ENCODE measurements at places on chromosomes 16 and 17.
A peak's percentile ranks its signal among the peaks of the same experiment; 100 is the strongest.

DNA sequence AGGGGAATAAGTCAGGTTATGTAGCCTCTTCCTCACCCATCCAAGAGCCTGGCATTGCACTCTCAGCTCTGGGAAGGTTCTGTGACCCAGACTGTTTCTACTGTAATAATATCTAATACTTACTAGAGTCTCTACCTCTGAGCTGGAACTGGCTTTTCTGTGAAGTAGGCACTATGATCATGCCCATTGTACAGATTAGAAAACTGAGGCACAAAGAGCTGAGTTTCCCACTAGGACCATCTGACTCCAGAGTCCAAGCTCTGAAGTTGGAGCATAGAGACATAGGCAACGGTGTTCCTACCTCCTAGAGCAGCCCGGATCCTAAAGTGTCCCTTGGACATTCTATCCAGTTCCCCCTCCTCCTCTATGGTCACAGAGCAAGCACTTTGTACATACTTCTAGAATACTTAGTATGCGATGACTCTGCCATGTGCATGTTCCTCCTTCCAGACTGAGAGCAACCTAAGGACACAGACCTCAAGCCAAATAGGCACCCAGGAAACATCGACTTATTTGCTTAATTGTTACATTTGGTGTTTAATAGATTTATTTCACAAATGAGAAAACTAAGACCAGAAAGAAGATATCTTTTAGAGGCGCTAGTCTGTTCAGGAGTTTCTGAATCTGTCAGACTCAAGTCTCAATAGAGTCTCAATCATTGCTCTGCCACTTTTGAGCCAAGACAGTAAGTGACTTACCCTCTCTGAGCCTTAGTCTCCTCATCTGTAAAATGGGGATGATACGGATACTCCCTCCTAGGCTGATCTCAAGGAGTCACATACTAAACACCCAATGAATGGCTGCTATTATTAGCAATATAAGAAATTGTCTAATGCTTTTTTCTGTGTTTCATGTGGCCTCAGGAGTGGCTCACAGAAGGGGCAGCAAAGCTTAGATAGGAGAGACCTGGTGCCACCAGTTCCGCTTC is 3.6 kb downstream of the CLEC19A start:
- DNase-seq: no peak

- DNase-seq: no peak
Observed at GRCh38 chr16:11884035-11884434, 31.7 kb downstream of the GSPT1 start.

GRCh38 chr17:4177806-4178205 is 34.8 kb downstream of the CYB5D2 start:
- DNase-seq: no peak

DNA sequence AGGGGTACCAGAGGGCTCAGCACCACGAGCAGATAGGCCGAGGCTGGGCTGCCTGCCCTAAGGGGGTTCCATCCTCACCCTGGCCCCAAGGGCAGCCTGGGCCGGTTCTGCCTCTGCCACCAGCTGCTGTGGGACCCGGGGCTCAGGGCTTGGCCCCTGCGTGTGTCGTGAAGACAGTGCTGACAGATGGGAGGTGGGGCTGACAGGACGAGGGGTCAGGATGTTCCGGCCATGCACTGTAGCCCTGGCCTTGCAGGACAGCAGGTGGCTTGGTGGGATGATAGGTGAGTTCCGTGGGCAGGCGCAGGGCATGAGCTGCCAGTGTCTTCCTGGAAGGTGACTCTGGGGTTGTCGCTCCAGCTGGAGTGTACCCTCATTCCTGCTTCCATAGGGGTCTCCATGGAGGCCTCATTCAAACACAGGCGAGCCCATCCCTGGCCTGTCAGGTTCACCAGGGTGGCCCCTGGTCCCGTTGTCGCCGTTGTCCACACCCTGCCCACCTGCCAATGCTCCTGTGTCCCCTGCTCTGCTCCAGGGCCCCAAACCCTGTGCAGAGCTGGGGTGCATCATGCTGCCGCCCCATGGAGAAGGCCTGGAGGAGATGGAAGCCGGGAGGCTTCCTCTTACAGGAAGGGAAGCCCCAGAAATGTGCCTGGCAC is 57.2 kb downstream of the WDR45B start:
- no peak for DNase-seq

GRCh38 chr17:31171701-31172100 is 76.9 kb downstream of the NF1 start:
- no peak for DNase-seq

GRCh38 chr16:51049276-51049675 is 101.8 kb downstream of the SALL1 start:
- no peak for DNase-seq

DNA sequence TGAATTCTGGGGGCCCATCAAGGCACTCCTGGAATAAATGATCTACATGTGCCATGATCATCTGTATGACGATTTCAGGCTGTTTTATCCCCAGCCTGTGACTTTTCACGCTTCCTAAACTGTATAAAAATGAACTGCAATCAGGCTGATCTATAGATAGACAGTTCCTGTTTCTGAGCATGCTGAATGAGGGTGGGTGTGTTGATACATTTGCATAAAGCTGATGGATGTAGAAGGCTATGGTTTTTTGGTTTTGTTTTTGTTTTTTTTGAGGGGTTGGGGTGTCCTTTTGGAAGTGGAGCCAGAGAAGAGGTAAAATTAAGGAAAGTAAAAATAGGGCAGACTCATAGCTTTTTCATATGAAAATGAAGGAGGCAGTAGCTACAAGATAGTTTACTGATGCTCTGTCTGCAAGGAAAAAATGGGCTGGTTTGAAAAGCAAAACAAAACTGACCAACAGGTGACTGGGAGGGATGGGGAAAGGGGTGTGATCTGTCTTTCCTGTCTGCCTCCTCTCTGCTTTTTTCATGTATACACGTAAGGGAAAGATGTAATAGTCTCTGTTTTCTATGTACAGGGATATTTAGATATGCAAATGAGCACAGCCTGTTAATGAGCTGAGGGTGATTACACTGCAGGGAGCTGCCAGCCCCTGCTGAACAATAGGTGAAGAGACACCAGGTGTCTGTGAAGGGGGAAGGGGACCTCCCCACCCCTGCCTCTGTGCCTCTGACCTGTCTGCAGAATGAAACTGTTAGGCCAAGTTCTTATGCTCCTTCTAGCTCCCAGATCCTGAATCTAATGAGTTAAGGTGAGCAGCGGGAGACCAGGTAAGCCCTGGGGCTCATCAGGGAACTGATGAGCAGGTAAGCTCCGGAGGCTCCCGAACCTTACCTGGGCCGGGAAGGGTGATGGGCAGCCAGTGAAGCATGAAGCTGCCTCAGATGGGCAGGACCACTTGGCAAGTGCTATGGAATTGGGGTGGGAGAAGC is 46.6 kb upstream of the LYRM9 start:
- DNase-seq: no peak

DNA sequence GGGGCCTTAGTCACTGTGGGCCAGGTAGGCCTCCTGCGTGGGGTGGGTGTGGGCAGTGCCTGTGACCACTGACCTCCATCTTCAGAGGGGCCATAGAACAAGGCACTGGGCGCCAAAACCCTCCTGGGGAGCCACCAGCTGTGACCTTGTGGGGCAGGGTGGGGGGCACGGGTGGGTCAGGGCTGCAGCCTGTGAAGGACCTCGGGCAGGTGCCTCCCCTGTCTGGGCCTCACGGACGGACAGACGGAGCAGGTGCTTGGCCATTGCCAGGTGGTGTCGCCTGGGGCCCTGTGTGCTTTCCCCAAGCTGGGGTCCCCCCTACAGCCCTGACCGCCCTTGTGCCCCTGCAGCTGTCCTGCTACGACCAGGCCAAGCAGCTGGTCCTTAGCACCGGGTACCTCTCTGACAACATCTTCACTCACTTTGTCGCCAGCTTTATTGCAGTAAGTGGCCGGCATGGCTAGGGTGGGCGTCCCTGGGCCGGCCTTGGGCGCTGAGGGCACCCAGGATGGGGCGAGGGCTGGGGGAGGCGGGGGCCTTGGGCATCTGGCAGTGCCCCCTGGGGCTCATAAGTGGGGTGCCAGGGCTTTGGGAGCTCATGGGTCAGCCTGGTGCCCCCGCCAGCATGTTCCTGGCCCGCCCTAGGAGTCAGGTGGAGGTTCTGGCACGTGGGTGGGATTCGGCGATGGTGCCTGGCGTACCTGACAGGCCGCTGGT is 5.1 kb downstream of the SLC25A10 start:
- no peak for DNase-seq

GRCh38 chr16:85075236-85075924 is 36.9 kb downstream of the CIBAR2 start:
- DNase-seq: no peak

DNA sequence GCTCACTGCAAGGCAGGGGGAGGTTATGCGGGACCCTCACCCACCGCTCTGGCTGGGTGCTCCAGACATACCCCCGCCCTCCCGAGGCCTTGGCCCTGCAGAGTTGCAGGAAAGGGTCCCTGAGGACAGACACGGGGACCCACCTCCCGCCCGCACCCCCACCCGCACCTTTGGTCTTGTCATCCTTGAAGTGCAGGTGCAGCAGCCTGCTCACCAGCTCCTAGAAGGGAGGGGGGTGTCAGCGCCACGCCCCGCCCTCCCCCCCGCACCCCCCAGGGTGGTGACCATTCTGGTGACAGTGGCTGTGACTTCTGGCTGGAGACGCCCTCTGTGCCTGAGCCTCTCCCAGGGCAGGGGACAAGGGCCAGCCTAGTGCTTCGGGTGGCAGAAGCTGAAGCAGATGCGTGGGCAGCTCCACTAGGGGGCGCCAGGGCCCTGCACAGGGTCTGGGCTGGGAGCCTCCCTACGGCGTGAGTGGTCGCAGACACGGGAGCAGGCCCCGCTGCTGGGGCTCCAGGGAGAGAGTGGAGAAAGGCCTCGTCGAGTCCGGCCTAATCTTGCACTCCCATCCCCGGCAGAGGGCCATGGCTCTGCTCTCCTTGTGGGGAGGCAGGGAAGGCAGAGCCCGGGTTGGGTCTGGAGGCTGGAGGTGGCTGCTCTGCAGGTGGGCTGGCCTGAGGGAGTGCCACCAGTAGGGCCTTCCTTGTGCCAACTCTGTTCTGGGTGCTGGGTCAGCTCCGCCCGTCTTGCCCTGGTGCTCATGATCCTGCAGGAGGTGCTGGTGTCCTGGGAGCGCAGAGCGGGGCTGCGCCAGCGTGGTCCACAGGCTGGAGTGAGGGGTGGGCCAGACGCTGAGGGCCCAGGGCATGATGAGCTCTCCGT is 2.7 kb downstream of the CENPX start:
- no peak for DNase-seq

DNA sequence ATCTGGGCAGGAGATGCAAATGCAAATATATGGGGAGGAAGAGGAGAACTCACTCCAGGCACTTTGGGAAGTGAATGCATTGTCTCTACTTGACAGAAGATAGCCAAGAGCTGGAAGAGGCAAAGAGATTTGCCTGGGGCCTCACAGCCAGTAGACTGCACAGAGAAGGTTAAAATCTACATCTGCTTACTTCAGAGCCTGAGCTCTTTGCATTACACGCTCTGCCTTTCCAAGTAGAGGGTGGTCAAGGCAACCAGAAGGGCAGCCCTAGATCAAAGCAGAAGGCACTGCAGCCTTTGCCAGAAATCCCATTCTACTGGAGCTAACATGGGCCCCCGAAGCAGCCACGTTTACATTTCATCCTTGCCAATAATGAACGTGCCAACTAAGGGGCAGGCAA is 407.2 kb upstream of the CCL2 start:
- peak; percentile 18 for DNase-seq

GRCh38 chr17:74873874-74874614 is 1.2 kb upstream of the FDXR start:
- no peak for DNase-seq

GRCh38 chr16:4212211-4212933 is 29.5 kb downstream of the SRL start:
- DNase-seq: no peak

- DNase-seq: peak; percentile 50
Observed at GRCh38 chr17:73091770-73092522, 542 bp downstream of the SLC39A11 start.

DNA sequence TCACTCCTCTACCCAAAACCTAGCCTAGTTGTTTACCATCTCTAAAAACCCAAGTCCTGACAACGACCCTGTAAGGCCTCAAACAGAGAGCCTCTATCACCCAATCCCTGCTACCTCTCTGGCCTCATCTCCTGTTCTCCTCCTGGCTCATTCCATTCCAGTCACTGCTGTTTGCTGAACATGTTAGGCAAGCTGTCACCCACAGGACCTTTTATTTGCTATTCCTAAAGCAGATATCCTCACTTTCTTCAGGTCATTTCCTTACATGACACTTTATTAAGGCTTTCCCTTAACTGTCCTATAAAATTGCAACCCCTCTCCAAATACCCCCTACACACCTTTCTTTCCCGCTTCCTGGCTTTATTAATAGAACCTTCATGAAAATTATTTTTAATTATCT is 85.1 kb downstream of the KANSL1 start:
- DNase-seq: no peak

DNA sequence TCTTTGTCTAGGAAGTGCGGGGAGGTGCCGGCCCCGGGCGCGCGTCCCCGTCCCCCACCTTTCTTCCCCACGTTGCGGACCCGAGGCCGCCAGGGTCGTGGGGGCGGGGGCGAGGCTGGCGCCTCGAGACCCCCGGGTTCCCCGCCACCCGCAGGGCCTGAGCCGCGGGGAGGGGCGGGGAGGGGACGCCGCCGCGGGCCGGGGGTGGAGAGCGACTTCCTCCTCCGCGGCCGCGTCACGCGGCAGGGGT is 1.8 kb upstream of the ACTG1 start:
- DNase-seq: no peak

DNA sequence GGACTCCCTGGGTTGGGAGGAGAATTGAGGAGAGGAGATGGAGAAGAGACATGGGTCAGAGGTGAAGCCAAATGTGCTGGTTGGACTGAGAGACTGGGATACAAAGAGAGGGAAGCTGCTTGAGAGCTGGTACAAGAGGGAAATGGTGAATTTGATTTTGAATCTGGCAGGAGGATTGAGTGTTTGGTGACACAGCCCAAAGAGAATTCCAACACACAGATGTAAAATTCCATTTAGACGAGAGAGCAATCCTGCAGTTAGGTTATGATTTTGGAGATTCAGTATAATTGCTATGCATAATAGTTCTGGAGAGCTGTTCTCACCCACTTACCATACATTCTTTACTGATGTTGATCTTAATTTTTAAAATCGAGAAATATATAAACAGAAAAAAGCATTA is 57.7 kb downstream of the HSD17B2 start:
- DNase-seq: no peak

DNA sequence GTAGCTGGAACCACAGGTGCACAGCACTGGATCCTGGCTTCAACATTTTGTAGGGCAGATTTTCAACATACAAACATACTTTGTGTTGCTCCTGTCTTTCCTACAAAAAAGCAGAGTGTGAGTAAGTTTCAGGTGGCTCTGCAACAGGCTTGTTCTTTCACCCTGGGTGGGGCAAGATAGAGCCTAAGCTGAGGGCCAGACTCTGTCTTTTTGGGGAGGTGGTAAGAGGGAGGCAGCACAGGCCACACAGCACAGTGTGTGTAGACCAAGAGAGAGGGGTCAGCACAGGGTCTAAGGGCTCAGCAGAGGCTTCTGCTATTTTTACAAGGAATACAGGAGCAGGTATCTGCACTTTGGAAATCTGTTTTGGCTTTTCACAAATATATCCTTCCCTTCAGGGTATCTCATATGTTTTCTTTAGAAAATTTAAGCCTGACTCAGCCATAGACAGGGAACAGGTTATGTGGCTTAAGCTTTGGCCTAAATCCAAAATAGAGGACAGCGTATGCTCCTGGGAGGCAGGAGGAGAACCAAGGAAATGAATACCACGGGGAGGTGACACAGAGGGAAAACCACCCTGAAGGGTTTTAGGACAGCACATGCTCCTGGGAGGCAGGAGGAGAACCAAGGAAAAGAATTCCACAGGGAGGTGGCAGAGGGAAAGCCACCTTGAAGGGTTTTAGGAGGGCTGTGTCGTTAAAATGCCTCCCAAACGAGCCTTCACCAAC is 21.6 kb downstream of the EMC8 start:
- DNase-seq: no peak

GRCh38 chr16:21190599-21190998 is 20.8 kb downstream of the ZP2 start:
- DNase-seq: no peak
